A549 treated with ZK216348 at 1 μM for 4 hours (cell line): ENCODE measurements at places on chromosomes 7 and 10. TPM values are rescaled to one million over a fixed set of nuclear protein-coding genes. Genes with fewer than 3 reads are reported as not detected.

Gene MAGI2
- 0.31 to 0.60 TPM (median 0.48 TPM) in 5 replicates for total RNA-seq

Gene ARHGEF5
- total RNA-seq, result 1.6 to 2.7 TPM (median 2.5 TPM) in 5 replicates

Gene XRCC2
- total RNA-seq, result 3.0 to 5.9 TPM (median 4.5 TPM) in 5 replicates

Gene LRRTM3
- total RNA-seq, result not detected in 5 replicates

Gene BAIAP2L1
- 47.0 to 56.0 TPM (median 51.7 TPM) in 5 replicates for total RNA-seq

Gene INMT
- total RNA-seq, result not detected in 5 replicates

Gene VENTX
- total RNA-seq, result not detected in 5 replicates

Gene ST8SIA6
- 0.06 to 0.08 TPM in 2 of 5 replicates, not detected in the others for total RNA-seq
